ENCODE measurements at places on chromosomes 3 and 15. TPM values are rescaled to one million over a fixed set of nuclear protein-coding genes. Genes with fewer than 3 reads are reported as not detected.

GRCh38 chr3:106130384-106131198 lies 261.8 kb upstream of the CBLB start:
- H3K4me3 ChIP-seq: peak overlapping the region; percentile 35
- H3K27me3 ChIP-seq: no peaks in the 10 kb centered on the region
- H3K27ac ChIP-seq: peak overlapping the region; percentile 91
- no peak for DNase-seq
- H3K4me1 ChIP-seq: peaks cover 42% of the 10 kb centered on the region

DNA sequence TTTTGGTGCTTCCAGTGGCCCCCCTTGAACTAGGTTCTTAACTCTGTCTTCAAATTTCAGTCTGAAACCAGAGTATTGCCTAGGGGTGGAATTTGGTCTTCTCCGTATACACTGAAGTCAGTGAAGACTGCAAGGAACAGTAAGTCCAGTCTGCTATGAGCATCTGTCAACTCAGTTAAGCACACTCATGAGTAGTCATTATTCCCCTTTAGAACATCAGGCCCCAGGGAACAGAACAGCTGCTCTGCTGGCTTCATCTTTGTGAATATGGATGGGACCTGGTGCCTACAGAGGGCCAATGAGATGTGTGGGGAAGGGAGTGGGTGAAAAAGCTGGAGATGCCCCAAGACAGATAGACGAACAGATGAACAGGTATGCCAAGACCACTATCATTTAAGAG lies 85.2 kb upstream of the PRR23C start:
- no peak for DNase-seq
- no peaks in the 10 kb centered on the region for H3K4me1 ChIP-seq
- H3K4me3 ChIP-seq: no peak overlapping the region
- no peak overlapping the region for H3K27ac ChIP-seq
- H3K36me3 ChIP-seq: no peaks in the 10 kb centered on the region
- peaks cover 15% of the 10 kb centered on the region for H3K27me3 ChIP-seq

GRCh38 chr15:40042791-40043320 lies 3.9 kb upstream of the SRP14 start:
- H3K4me1 ChIP-seq: peaks cover 50% of the 10 kb centered on the region
- no peak for DNase-seq
- no peak overlapping the region for H3K27ac ChIP-seq
- H3K27me3 ChIP-seq: no peaks in the 10 kb centered on the region
- H3K4me3 ChIP-seq: no peak overlapping the region

Gene TMC3
- not detected for total RNA-seq

Gene ZNF619
- total RNA-seq: 3.7 TPM
